Colonic mucosa (tissue), 4 donors: ENCODE measurements at places on chromosomes 3 and 15. TPM values are rescaled to one million over a fixed set of nuclear protein-coding genes. Genes with fewer than 3 reads are reported as not detected.

- DNase-seq = no peak
These were observed 152.3 kb downstream of the FBN1 start for GRCh38 chr15:48493084-48493762.

DNA sequence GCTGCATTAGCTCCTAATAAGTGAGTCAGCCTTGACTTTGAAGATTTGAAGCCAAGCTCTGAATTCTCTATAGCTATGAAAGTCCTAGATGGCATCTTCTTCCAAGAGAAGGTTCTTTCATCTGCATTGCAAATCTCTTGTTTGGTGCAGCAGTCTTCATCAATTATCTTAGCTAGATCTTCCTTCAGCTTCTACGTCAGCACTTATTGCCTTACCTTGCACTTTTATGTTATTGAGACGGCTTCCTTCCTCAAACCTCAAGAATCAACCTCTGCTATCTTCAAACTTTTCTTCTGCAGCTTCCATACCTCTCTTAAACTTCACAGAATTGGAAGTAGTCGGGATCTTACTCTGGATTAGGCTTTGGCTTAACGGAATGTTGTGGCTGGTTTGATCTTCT lies 167.6 kb downstream of the SCAPER start:
- no peak for DNase-seq

- no peak for DNase-seq
These were observed 995.9 kb upstream of the CFAP20DC start for GRCh38 chr3:60045686-60046085.

DNA sequence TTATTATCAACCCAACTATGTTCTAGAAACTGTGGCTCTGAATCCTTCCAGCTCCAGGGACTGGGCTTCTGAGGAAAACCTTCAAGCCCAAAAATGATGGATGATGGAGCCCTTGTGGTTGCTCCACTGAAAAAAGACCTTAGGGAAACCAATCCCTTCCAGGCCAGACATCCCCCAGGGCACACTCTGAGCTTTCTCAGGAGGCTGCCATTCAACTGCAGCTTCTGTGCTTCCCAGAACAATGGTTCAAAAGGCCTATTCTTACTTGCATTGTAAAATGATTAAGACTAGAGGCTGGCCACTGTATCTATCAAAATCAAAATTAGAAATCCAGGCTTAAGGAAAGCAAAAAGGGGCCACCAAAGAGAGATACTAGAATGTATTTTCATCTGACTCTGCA lies 27.3 kb downstream of the EID1 start:
- no peak for DNase-seq

DNA sequence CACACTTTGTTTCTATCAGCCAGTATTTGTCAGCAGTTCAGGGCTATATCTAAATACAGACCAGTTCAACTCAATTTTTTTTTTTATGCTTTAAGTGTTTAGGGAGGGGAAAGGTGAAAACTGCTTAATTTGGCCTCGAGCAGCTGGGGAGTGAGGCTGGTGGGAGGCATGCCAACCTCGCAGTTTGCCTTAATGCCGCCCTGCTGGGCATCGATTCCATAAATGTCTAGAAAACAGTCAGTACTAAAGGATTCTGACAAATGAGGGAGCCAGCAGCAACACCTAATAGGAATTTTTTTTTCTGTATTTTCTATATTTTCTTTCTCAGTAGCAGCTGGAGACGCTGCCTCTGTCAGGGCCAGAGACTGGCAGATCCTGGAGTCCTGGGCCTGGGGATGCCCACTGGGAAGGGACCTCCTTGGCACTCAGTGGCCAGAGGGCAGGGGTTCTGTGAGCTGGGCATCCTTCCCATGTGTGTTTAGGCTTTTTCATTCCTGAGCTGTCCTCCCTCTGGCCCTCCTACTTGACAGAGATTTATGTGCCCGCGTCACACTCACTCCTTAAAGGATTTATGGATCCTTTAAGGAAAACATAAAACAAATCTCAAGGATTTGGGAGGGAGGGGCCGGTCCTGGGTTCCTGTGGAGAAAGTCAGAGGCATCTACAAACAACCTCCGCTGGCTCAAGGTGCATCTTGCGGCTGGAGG lies 117.8 kb downstream of the WNT5A start:
- DNase-seq = no peak

DNA sequence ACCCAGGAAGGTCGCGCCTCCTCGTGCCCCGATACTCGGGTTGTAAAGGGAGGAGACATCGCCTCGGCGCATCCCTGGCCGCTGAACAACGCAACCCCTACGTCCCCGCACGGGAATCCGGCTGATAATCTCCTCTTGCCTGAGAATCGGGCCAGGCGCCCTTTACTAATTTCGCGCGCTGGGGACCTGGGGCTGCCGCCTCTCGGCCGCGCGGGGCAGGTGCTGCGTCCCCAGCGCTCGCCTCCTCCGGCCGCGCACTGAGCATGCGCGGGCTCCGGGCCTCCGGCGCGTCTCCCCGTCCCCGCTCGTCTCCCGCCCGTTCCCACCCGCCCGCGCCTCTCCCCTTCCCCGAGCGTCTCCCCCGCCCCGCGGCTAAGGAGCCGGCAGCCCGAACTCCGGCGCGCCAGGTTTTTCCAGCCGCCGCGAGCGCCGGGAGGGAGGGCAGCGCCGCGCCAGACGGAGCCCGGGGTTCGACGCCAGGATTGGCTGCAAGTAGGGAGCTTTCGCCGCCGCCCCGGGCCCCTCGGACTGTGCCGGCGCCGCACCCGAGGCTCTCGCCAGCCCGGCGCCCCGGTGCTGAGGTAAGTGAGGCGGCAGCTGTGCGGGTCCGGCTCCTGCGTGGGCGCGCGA lies at the start of gene CNTN4:
Gene CNTN4, plus strand, starts transcription at position 469 of the 630 bp plus-strand sequence.
- DNase-seq = peak; percentile 81

DNA sequence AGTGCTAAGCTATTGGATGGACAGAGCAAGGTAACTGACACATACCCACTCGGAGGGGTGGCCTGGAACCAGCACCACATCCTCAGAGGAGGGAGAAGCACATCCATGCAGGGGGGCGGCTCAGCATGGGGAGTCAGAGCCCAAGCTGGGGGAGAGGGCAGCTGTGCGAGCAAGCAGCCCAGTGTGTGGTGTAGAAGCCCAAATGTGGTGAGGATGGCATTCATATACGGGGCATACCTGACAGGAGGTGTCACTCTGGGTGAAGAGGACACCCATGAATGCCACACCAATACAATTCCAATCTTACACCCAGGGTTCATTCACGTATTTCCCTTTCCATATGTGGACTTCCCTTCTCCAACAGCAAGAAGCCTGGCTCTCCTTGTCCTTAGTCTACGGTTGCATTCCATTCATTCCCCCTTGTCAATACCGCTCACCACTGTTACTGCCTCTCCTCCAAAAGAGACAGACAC lies 58.7 kb upstream of the ACAN start:
- DNase-seq = no peak

MAGI1 gene
- total RNA-seq = 23.4 TPM
